Right hindlimb (tissue), 1 donor: ENCODE measurements at places on chromosomes 5 and 9.

DNA sequence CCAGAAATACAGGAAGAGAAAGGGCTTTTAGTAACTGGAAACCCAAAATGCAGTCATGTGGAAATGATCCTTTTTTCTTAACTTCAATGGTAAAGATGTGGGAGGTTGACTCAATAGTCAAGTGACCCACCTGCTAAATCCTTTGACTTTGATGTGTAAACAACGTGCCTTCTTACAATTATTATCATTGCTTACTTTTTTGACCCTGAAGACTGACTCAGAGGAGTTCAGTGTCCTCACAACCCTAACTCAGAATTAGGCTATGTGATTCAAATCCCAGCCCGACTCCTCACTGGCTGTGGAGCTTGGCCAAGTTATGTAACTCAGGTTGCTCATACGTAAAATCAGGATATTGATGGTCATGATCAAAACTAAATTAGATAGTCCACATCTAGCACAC is 27.9 kb downstream of the ANXA1 start:
- DNase-seq = no peak

DNA sequence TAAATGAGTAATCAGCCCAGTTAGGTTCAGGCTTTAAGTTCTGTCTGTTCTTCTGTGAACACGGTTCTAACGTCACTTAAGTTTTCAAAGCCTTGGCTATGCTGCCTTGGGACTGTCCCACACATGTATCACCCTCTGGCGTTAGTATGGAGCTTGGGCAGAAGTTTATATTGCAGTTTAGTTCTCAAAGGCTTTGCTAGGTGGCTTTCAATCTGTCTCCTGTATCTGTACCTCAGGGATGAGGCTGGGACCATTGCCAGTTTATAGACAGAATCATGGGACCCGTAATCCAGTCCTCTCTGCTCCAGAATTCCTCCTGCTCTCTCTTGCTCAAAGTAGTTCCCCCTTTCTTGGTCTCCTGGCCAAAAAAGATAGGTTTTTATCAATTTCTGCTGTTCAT is 12.1 kb downstream of the C9orf40 start:
- no peak for DNase-seq

DNA sequence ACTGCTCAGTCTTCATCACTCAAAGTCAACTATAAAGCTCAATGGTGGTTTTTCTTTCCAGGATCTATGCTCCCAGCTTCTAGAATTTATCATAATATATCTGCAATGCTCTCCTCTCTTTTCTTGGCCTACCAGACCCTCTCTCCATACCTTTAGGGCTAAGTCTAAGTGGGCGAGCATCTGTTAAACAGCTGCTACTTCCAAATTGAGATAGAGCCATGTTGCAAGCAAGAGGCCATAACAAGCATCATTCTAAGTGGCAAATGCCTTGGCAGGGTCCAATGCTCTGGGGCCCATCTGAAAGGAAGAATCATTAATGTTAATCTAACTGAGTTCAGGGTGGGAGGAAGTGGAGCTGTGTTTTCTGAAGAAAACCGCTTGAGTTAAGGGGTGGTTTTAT is 324.0 kb downstream of the TLR4 start:
- no peak for DNase-seq

DNA sequence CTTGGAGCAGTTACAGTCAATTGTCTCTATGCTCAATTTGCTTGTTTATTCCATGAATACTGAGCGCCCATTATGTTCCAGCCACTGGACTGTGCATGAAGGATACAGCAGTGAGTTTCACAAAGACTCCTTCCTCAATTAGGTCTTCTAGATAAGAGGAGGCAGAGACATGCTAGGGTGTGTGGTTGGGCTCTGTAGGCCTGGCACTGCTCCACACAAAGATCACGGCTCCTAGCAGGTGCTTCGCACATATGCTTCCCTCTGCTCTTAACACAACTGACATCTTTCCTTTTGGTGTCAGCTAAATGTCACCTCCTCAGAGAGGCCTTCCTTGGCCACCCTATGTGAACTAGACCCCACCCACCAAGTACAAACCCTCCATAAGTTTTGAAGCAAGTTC is 10.9 kb downstream of the IL12B start:
- DNase-seq = no peak

GRCh38 chr5:35004200-35004599 is 43.5 kb downstream of the AGXT2 start:
- no peak for DNase-seq

GRCh38 chr9:12838546-12838945 is 63.7 kb downstream of the LURAP1L start:
- DNase-seq = no peak

- peak; percentile 74 for DNase-seq
Observed at GRCh38 chr5:140322751-140323731, 20.1 kb upstream of the PFDN1 start.

GRCh38 chr9:33124751-33125381 is 42.3 kb downstream of the B4GALT1 start:
- peak; percentile 60 for DNase-seq

GRCh38 chr9:21690561-21690960 is 111.9 kb upstream of the MTAP start:
- no peak for DNase-seq

- no peak for DNase-seq
Observed at GRCh38 chr5:122757285-122757684, 17.6 kb upstream of the SNX2 start.

DNA sequence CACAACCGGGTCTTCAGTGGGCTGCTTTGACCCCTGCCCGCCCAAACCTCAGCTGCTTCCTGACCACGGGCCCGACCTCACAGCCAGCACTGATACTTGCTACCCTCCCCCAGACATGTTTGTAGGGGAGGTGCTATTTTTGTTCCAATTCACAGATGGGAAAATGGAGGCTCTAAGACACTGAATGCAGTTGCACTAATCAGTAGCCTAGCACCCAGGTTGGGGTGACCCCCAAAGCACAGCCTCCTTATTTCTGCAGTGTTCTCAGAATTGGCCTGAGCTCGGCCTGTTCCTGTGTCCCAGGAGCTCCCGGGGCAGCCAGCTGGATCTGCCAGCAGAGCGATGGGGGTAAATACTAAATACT is 22.6 kb downstream of the LAMC3 start:
- no peak for DNase-seq

DNA sequence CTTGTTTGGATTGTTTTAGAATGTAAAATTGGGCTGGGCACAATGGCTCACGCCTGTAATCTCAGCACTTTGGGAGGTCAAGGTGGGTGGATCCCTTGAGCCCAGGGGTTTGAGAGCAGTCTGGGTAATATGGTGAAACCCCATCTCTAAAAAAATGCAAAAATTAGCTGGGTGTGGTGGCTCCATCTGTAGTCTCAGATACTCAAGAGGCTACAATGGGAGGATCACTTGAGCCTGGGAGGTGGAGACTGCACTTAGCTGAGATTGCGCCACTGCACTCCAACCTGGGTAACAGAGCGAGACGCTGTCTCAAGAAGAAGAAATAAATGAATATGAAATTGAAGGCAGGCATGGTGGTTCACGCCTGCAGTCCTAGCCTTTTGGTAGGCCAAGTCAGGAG is 21.3 kb downstream of the MAML1 start:
- DNase-seq = no peak

DNA sequence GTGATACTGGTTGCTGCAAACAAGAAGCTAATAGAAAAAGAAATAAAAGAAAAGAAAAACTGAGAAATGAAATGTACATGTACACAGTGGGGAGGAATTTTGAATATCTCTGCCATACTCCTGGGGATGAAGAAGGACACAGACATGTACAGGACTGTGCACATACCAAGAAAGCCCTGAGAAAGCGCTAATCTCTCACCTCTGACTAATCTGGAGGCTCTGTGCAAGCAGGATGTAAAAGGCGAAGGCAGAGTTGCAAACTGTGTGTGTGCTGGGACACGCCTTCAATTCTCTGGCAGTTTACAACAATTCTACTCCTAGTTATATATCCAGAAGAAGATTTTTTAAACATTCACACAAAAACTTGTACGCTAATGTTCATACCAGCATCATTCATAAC is 211.4 kb downstream of the KIAA0825 start:
- DNase-seq = no peak

- DNase-seq = peak; percentile 18
Observed at GRCh38 chr9:123225374-123225813, 43.0 kb downstream of the STRBP start.

DNA sequence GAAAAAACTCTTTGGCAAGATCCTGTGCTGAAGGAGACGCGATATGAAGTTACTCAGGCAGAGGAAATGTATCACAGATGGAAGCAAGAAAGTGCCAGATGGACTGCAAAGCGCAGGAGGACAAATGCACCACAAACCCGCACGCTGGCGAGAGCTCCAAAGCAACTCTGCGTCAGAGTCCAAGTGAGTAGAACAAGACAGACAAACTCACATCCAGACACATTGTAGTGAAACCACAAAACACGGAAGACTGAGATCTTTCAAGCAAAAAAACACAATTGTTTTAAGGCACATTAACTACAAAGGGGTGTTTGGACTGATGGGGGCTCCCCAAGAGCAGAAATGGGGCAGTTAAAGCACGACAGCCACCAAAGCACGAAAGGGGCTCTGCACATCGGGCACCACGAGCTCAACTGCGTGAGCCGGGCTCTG is 39.2 kb upstream of the NKD2 start:
- DNase-seq = peak; percentile 64
